ENCODE measurements at places on chromosomes 5 and 9. TPM values are rescaled to one million over a fixed set of nuclear protein-coding genes. Genes with fewer than 3 reads are reported as not detected.

DNA sequence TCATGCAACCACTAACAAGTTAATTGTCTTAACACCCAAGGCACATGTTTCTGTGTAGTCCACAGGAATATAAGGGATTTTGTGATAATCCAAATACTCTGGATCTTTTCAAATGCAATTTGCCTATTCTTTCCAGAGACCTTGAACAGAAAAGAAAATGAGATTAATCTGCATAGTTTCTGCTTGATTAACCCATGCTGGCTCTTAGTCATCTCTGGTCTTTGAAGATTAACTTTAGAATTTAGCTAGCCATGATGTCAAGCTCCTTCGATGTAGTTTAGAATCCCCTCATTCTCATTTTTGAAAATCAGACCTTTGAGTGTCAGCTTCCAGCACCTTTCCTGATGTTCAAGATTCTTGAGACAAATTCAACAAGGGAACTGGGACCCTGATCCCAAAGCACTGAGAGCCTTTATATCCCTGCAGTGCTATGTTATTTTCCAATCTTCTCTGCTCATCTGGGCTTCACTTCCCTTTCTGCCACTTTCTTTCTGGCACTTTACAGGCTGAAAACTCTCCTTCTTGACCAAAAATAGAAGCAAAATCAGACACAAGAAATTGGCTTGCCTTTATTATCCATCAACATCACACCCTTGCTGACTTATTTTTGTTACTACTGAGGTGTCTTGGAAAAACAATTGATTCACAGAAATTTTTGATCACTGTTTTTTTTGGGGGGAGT, 155.5 kb downstream of the PALM2AKAP2 start:
- no peak for DNase-seq

- no peak for DNase-seq
Measured at GRCh38 chr9:136700304-136700703, 12.1 kb upstream of the DIPK1B start.

ARID3C gene
- 3.5 TPM for total RNA-seq

SERINC5 gene
- 82.1 TPM for total RNA-seq

DNA sequence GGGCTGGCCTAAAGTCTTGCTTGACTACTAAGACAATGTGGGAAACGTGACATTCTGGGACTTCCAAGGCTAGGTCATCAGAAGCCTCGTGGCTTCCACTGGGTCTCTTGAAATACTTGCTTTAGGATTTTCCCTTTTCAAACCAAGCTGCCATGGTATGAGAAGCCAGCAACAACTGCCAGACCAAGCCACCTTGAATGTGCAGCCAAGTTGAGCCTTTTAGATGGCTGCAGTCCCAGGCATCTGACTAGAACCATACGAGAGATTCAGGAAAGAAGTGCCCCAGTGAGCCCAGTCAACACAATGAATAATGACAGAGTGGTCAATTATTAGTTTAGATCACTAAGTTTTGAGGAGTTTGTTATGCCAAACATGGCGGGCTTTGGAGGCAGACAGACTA, 143.3 kb downstream of the SLF1 start:
- no peak for DNase-seq

DNA sequence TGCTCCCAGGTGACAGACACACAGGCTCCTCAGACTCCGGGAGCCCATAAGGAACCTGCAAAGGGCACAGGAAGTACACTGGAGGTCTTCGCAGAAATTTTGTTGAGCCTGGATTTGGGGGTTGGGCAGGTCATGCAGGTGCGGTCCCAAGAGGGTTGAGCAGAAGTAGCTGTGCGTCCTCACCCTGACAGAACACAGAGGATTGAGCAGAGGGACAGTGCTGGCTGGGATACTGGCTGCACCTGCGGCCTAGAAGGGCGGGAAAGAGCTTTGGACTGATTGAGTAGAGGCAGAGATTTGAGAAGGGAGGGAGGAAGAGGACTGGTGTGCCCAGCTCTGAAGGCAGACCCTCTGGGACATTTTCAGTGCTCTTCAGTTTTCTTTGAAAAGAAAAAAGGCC, 65.4 kb downstream of the PTPDC1 start:
- DNase-seq: no peak

- DNase-seq: no peak
Measured at GRCh38 chr9:34272101-34272541, 56.9 kb downstream of the KIF24 start.

PSAT1 gene
- 34.2 TPM for total RNA-seq

- no peak for DNase-seq
Measured at GRCh38 chr9:100368672-100369071, 15.9 kb upstream of the TEX10 start.

DNA sequence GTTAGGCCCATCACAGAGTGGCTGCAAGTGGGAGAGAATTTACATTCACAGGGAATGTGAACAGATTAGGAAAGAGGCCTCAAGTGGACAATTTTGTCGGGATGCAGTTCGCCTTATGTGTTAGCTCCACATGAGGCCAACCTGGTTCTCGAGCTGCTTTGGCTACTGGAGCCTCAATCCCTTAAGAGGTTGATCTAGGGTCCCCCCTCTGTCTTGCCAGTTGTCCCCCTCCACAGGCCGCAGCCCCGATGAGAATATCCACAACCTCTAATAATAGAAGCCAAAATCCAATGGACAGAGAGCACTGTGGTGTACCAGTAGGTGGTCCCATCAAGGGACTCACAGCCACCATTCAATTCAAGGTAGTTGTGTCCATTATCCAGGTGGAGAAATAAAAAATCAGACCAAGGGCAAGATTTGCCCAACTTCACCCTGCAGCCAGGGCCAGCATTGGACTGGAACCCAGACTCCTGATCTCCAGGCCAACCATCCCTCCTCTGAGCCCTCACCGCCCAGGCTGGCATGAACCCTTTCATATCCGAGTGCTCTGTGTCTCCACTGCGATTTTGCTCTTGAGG, 1.7 kb upstream of the COL15A1 start:
- no peak for DNase-seq

DNA sequence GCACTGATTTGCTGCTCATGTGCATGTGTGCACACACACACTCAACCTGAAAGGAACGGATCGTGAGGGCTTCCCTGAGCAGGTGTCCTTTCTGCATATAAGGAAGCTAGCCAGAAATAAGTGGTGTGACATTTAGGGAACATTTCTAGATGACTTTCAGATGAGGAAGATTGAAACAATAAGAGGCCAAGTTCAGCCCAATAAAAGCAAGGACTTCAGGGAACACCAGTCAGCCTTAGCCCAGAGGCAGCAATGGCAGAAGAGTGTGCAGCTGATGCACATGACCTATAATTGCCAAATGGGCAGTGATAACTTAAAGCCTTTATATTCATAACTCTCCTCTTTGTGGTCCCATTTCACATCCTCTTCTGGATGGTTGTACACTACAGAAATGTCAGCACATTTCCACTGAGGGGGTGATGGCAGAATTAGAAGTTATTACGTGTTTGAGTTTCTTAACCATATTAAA, 255.5 kb downstream of the TRIM32 start:
- no peak for DNase-seq

- no peak for DNase-seq
Measured at GRCh38 chr5:94690778-94691177, 72.3 kb downstream of the SLF1 start.

PPP3R2 gene
- not detected for total RNA-seq

- DNase-seq: no peak
Measured at GRCh38 chr9:36450110-36450732, 50.2 kb upstream of the RNF38 start.

- DNase-seq: no peak
Measured at GRCh38 chr5:116751684-116752083, 177.1 kb upstream of the SEMA6A start.

IFNA13 gene
- total RNA-seq: not detected

DNA sequence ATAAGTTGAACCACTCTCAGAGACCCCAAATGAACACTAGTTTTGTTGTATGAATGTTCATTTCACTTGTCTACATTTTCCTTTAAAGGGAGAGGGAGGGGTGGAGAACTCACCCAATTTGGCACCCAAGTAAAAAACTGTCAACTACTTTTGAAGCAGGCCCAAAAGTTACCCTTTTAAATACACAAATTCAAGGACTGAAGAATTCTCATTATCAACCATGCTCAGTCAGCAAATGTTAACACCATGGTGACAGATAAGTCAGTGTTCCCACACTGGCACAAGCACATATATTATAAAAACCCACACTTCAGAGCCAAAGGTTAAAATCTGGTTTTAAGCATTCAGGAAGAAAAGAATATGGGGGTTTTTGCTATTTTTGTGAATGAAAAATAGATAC, 31.6 kb downstream of the CSNK1A1 start:
- no peak for DNase-seq

GRCh38 chr5:179497636-179498340, 52.6 kb upstream of the RUFY1 start:
- DNase-seq: no peak

GRCh38 chr5:86175224-86175623, 442.5 kb upstream of the COX7C start:
- DNase-seq: no peak

GCNT4 gene
- total RNA-seq: 0.68 TPM

CDX1 gene
- not detected for total RNA-seq

GRCh38 chr9:123119566-123119965, 86.1 kb downstream of the GPR21 start:
- no peak for DNase-seq

DNA sequence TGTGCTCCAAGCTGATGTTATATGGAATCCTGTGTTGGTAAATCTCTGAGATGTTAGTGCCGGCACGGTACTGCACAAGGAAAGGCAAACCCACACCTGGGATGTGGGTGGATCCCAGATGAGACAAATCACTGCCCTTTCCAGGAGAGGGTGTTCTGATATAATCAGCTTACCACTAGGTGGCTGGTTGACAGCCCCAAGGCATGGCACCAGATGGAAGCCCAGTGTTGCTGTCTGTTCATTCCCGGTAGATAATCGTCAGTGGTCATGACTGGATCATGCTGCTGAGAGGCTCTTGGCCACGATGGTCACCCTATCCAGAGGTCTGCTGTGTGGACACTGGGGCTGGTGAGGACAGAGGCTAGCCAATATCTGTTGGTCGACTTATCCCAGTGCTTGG, 184.0 kb downstream of the CACNA1B start:
- DNase-seq: no peak

PCDHA1 gene
- not detected for total RNA-seq

DNA sequence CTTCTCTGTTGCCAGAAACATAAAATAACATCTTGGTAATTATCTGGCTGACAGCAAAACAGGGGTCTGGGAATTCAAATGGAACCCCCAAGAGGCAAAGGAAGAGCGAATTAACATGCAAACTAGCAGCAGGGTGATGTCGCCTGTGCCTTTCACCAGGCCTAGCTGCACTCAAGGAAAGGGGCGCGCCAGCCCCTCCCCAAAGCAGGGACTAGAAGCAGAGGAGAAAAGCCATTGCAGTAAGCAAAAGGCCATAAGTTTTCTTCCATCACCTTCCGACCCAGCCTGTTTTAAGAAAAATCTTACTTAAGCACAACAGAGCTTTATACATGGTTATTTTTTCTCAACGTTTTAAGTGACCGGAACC, 539 bp downstream of the POC5 start:
- no peak for DNase-seq

All from right lobe of liver (tissue), 6 donors.